Cortex of kidney (tissue), 1 donor: ENCODE measurements at places on chromosomes 4 and X.

- DNase-seq, result no peak
Measured at GRCh38 chrX:47380268-47380667, 9.9 kb downstream of the ZNF157 start.

DNA sequence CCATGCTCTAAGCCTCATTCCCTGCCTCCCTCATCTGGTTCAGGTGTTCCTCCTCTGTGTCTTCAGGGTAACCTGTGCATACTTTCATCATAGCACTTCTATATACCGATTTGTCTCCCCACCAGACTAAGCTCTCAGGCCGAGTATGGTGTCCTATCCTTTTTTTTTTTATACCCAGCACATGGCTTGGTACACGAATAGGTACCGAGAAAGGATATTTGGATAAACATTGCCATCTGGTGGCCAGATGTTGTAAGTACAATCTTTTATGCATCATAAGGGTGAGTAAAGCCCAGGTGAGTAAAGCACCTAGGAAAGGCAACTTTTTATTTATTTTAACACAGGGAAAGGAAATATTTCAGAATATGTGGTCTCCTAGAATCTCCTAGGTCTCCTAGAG is 68.4 kb downstream of the MID2 start:
- DNase-seq, result no peak

- no peak for DNase-seq
Measured at GRCh38 chr4:148786699-148787098, 344.5 kb upstream of the NR3C2 start.

DNA sequence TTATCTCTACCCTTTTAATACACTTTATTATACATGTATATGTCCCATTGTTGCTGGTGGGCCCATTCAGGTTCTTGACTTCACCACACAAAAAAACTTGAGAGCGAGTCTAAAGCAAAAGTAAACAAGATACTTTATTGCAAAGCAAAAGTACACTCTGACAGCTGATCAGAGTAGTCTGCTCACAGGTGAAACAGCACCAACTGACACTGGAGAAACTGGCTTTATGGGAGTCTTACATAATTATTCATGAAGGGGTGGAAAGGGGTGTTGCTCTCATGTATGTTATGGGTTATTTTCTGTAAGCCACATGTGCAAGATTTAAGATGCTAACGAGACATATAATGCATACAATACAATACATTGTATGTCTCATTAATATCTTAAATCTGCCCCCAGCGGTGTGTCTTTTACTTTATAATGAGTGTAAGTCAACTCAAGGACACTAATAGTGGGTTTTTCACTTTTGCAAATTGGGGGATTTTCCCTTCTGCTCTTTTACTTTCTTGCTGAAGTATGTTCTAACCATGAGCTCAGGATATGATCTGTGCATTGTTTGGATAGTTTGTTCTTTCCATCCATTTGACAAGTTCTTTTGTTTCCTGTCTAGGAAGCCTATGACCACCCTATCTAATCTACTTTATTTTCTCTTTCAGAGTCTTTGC is 256.1 kb upstream of the ITM2A start:
- no peak for DNase-seq

- no peak for DNase-seq
Measured at GRCh38 chr4:55296096-55296495, 49.9 kb upstream of the SRD5A3 start.

- DNase-seq, result no peak
Measured at GRCh38 chr4:6093671-6094070, 75.4 kb upstream of the C4orf50 start.

GRCh38 chr4:4492161-4492847 is 49.5 kb downstream of the STX18 start:
- DNase-seq, result no peak

GRCh38 chr4:185839194-185839712 is 27.3 kb upstream of the SORBS2 start:
- DNase-seq, result no peak

GRCh38 chr4:8345946-8346814 is 76.6 kb downstream of the HTRA3 start:
- DNase-seq, result no peak

- DNase-seq, result no peak
Measured at GRCh38 chr4:80308466-80308822, 27.1 kb upstream of the CFAP299 start.

- DNase-seq, result no peak
Measured at GRCh38 chr4:124105212-124105611, 607.3 kb downstream of the ANKRD50 start.

GRCh38 chrX:132615391-132616131 is 126.7 kb upstream of the MBNL3 start:
- DNase-seq, result no peak
